NCI-H460 (cell line): ENCODE measurements at places on chromosomes 5 and 9.

DNA sequence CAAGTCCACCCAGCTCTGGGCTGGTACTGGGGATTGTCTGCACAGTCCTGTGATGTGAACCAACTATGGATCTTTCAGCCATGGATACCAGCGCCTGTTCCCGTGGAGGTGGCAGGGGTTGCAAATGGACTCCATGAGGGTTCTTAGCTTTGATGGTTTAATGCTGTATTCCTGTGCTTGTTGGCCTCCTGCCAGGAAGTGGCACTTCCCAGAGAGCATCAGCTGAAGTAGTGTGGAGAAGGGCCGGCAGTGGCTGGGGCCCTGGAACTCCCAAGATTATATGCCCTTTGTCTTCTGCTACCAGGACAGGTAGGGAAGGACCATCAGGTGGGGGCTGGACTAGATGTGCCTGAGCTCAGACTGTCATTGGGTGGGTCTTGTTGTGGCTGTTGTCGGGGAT, 1104.8 kb upstream of the COX7C start:
- DNase-seq, result no peak

- no peak for DNase-seq
Measured at GRCh38 chr5:116386633-116387032, 188.0 kb downstream of the SEMA6A start.

DNA sequence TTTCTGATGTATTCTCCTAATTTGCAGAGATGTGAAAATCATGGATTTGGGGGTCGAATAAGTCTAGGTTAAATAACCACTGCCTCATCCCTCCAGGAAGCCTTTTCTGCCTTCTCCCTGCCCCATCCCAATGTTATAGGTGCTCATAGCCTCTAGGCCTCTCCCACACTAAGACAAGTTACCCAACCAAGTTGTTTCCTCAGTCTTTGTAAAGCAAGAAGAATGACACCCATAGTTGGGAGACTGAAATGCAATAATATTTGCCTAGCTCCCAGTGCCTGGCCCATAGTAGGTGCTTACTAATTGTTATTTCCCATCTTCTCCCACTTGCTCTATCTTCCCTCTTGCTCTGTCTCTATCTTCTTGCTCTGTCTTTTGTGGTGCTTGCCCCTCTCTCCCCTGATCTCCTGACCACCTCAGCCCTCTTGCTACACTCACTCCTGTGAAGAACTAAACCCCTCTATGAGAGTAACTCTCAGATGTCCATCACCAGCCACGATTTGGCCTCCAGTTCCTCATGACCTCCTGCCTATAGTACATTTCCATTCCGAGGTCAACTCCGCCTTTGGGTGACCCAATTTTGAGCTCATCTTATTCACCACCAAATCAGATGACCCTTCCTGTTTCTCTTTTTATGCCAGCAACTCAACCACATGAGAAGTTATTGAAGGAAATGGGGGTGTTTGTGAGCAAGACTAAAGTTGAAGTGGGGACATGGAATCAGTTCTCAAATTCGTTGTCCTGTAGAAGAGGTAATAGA, 7.0 kb downstream of the AFAP1L1 start:
- DNase-seq, result no peak

DNA sequence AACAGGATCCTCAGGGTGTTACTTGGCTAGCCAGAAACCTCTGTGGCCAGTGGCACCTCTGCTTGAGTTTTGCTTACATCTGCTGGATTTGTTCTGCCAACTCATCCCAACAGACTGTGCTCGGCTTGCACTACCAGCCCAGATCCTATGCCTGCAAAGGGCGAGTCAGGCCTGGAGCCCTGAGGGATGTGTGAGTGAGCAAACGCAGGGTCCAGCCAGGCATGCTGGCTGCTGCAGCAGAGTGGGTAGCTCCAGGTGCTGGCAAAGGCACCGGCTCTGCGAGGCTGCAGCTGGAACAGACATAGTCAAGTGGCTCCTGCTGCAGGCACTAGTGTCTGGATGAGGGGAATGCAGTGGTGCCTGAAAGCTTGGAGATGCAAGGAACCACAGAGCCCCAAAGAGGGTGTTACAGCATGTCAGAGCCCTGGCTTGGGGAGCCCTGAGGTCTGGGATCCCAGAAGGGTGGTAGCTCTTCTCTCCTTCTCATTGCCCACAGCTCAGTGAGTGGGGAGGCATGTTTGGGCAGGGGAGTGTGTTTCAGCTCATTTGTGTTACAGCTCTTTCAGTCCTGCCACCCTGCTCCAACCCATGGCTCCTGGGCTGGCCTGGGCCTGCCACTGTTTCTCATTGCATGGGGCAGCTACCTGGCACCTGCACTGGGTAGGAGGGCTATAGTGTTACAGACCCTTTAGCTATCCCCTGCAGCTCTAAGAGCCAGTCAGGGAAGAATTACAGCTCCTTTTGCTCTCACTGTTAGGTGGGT, 332.6 kb downstream of the TAF11L14 start:
- no peak for DNase-seq

- DNase-seq, result no peak
Measured at GRCh38 chr5:150113047-150113744, 26.8 kb upstream of the CSF1R start.

DNA sequence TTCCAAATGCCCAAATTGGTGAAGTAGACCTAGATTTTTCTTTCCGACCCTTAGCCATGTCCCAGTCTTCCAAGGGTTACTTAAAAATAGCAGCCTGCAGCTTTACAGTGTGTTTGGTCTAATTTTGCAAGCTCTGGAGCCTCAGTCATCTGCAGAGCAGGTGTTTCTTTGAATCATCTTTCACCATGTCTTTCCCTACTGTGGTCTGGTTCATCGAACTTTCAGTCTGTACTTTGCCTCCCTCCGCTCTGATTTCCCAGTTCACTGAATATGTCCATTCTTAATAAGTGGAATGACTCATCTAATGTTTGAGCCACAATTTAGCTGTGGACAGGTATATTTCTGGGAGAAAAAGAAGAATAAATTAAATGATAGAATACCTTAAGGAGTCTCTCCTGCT, 1060.7 kb downstream of the EFNA5 start:
- no peak for DNase-seq

DNA sequence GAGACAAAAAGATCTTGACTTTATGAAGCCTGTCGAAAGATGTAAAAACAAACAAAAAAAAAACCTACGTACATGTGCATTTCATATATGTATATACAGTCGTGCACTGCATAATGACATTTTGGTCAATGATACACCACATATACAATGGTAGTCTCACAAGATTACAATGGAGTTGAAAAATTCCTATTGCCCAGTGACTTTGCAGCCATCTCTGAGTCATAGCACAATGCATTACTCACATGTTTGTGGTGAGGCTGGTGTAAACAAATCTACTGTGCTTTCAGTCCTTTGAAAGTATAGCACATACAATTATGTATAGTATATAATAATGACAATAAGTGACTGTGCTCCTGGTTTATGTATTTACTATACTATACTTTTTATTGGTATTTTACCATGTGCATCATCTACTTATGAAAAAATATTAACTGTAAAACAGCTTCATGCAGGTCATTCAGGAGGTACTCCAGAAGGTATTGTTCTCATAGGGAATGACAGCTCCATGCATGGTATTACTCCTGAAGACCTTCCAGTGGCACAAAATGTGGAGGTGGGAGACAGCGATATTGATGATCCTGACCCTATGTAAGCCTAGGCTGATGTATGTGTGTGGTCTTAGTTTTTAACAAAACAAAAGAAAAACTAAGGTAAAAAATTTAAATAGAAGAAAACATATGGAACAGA, 73.7 kb upstream of the FST start:
- DNase-seq, result peak; percentile 71

- DNase-seq, result no peak
Measured at GRCh38 chr9:97831843-97832636, 21.0 kb upstream of the FOXE1 start.
